ENCODE measurements at places on chromosomes 7 and 10. TPM values are rescaled to one million over a fixed set of nuclear protein-coding genes. Genes with fewer than 3 reads are reported as not detected.

C10orf67 gene
- not detected for total RNA-seq

FGFBP3 gene
- not detected for total RNA-seq

ITGB8 gene
- total RNA-seq, result 3.6 TPM

PPP1R17 gene
- not detected for total RNA-seq

IMMP2L gene
- total RNA-seq, result 16.2 TPM

C10orf62 gene
- not detected for total RNA-seq

TRIL gene
- total RNA-seq, result not detected

PHKG1 gene
- 0.21 TPM for total RNA-seq

BAIAP2L1 gene
- total RNA-seq, result 15.9 TPM

ZNF655 gene
- total RNA-seq, result 107 TPM

FGFR2 gene
- total RNA-seq, result 1.1 TPM

ZKSCAN5 gene
- 10.2 TPM for total RNA-seq

PRTFDC1 gene
- total RNA-seq, result 48.6 TPM

ASZ1 gene
- total RNA-seq, result not detected

LRRC27 gene
- 3.8 TPM for total RNA-seq

VPS50 gene
- total RNA-seq, result 20.8 TPM

SLC13A1 gene
- 0.09 TPM for total RNA-seq

SCIN gene
- total RNA-seq, result 0.37 TPM

NIPSNAP2 gene
- 62.4 TPM for total RNA-seq

AGR2 gene
- total RNA-seq, result not detected

SEC31B gene
- 2.2 TPM for total RNA-seq

C7orf57 gene
- total RNA-seq, result 0.34 TPM

GPR26 gene
- total RNA-seq, result not detected

PIP gene
- total RNA-seq, result not detected

ALKBH4 gene
- 26.4 TPM for total RNA-seq

KNDC1 gene
- total RNA-seq, result not detected

STEAP1B gene
- total RNA-seq, result 1.6 TPM

AP1S1 gene
- total RNA-seq, result 98.4 TPM

FAM13C gene
- 0.03 TPM for total RNA-seq

PTPRN2 gene
- 2.1 TPM for total RNA-seq

FAM25G gene
- not detected for total RNA-seq

TMEM139 gene
- total RNA-seq, result not detected

CCDC136 gene
- 1.8 TPM for total RNA-seq

CALHM1 gene
- total RNA-seq, result not detected
